Endothelial cell (in vitro differentiated cells): ENCODE measurements at places on chromosomes 5 and 9.

GRCh38 chr9:74847478-74848152 is 40.1 kb downstream of the TRPM6 start:
- H3K36me3 ChIP-seq, result no peaks in the 10 kb centered on the region
- DNase-seq, result no peak
- no peaks in the 10 kb centered on the region for H3K4me1 ChIP-seq

GRCh38 chr9:77843076-77843870 is 188.3 kb downstream of the GNAQ start:
- peaks cover 7% of the 10 kb centered on the region for H3K27me3 ChIP-seq
- DNase-seq, result no peak
- peaks cover 57% of the 10 kb centered on the region for H3K4me1 ChIP-seq
- H3K27ac ChIP-seq, result no peak overlapping the region
- no peak overlapping the region for H3K4me3 ChIP-seq

- H3K27ac ChIP-seq, result no peak overlapping the region
- H3K27me3 ChIP-seq, result peaks cover 1% of the 10 kb centered on the region
- peaks cover 5% of the 10 kb centered on the region for H3K36me3 ChIP-seq
Measured at GRCh38 chr9:137969008-137969407, 91.4 kb downstream of the CACNA1B start.

DNA sequence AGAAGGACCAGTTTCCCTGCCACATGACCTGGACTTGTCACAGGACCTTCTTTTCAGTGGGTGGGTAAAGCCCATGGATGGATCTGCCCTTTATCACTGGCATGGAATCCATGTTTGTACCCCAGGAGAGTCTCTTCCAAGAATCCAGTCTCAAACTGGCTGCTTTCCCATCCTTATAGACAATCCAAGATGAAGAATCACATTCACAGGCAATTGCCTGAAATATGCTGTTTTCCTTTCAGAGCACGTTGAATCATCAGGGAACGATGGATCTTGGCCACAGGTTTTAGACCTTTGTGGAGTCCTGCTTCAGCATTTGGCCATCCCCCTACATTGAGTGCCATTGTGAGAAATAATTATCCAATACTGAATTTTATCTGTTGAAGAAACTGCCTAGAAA is 319.8 kb downstream of the ASTN2 start:
- H3K36me3 ChIP-seq, result no peaks in the 10 kb centered on the region
- H3K4me3 ChIP-seq, result no peak overlapping the region
- H3K4me1 ChIP-seq, result no peaks in the 10 kb centered on the region
- DNase-seq, result no peak
- peaks cover 2% of the 10 kb centered on the region for H3K27me3 ChIP-seq
- H3K27ac ChIP-seq, result no peak overlapping the region

GRCh38 chr5:57383093-57383861 is 99.3 kb downstream of the ACTBL2 start:
- no peaks in the 10 kb centered on the region for H3K36me3 ChIP-seq
- H3K4me3 ChIP-seq, result no peak overlapping the region
- no peak for DNase-seq
- no peaks in the 10 kb centered on the region for H3K27me3 ChIP-seq
